ENCODE measurements at places on chromosomes 7 and 10.
A peak's percentile ranks its signal among the peaks of the same experiment; 100 is the strongest.

GRCh38 chr7:152553671-152554317 is 118.0 kb upstream of the KMT2C start:
- DNase-seq: no peak

- DNase-seq: no peak
Observed at GRCh38 chr7:150943453-150943814, 34.7 kb downstream of the KCNH2 start.

GRCh38 chr10:33800545-33800944 is 466.1 kb upstream of the NRP1 start:
- DNase-seq: no peak

DNA sequence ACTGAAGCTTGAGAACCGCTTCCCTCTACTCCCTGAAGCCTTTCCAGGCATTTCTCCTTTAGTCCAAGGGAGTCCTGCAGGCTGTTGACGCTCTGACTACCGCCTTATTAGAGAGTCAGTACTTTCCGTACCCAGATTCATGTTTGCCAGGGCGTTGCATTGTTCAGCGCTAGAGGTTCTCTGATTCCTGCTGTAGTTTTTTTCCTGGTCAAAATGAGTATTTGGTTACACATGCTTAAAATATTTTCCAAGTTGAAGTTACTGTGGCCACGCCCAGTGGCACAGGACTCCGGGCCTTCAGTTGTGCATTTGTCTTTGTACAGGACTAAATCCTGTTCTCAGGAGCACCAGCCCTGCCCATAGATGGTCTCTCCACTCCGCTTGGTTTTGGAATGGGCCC is 7.9 kb downstream of the MTURN start:
- peak; percentile 6 for DNase-seq

GRCh38 chr7:124689523-124689922 is 76.1 kb downstream of the GPR37 start:
- no peak for DNase-seq

DNA sequence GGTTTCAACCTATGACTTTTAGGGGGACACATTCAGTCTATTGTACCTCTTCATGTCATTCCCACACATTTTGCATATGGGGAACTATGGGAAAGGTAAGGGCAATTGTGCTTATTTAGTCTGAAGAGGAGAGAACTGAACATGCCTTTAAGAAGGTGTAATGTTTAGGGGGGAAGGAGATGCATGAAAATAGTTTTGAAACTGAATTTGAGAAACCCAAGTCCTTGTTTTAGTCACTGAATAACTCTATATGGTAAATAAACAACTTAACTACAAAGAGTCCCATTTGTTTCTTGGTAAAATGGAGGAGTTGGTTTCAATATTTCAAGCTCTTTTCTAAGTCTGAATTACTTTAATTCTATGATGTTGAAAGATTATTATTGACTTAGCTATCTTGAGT is 166.1 kb downstream of the DNAJB9 start:
- no peak for DNase-seq

- no peak for DNase-seq
Observed at GRCh38 chr10:17056781-17057428, 72.7 kb downstream of the CUBN start.

DNA sequence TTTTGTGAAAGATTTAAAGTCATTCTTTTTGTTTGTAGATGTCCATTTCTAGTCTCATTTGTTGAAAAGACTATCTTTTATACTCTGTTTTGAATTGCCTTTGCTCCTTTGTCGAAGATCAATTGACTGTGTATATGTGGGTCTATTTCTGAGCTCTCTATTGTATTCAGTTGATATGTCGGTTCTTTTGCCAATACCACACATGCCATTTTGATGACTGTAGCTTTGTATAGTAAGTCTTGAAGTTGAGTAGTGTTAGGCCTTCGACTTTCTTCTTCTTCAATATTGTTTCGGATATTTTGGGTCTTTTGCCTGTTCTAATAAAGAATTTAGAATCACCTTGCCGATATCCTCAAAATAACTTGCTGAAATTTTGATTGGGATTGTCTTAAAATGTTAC is 104.5 kb downstream of the CCSER2 start:
- DNase-seq: no peak

DNA sequence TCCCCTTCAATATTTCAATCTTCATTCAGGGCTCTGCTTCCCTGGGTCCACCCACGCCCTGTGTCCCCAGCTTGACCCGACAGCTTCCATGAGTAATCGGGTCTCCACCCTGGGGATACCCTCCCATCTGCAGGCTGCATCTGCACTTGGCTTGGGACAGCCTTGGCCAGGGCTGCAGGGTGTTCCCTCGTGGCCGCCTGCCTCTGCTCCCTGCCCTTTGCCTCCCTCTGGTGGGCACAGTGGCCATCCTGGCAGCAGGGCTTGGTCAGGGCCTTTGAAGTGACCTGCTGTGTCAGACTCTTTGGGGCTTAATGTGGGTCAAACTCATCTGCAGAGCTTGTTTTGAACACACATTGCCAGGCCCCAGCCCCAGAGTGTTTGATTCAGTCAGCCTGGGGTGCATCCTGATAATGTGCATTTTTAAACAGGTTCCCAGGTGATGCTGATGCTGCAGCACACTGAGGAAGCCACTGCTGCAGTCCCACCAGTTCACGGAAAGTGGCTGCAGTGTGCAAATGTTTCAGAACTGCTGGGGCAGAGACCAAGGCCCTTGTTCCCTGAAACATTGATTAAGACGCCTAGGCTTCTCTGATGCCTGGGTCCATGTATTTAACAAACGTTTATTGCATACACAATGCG is 80.7 kb upstream of the SEC61G start:
- peak; percentile 45 for DNase-seq

GRCh38 chr7:142626420-142627035 is 122.7 kb upstream of the PRSS1 start:
- DNase-seq: peak; percentile 83

GRCh38 chr10:77949167-77949566 is 22.6 kb upstream of the DLG5 start:
- DNase-seq: peak; percentile 66

DNA sequence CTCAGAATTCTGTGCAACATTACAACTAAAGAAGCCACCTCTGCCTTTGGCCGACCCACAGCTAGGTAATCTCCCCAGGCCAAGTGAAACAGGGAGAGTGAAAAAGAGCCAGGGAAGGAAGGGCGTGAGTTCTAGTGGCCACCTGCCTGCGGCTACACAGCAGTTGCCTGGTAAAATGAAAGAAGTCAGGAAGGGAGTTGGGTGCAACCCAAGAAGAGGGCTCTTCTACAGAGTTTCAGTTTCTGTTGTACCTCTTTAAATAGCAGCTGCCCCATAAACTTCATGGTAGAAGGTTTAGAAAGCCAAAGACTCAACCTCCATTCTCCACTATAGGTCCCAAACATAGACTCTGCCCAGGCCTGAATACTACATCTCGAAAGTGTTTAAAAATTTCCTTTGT is 76.2 kb upstream of the TMEM168 start:
- DNase-seq: no peak

- DNase-seq: peak; percentile 77
Observed at GRCh38 chr10:89861584-89862301, 160.4 kb downstream of the KIF20B start.

- DNase-seq: peak; percentile 37
Observed at GRCh38 chr7:24572393-24572996, 757 bp upstream of the PALS2 start.

GRCh38 chr7:50725774-50726173 is 56.9 kb downstream of the GRB10 start:
- DNase-seq: no peak

- no peak for DNase-seq
Observed at GRCh38 chr10:88848499-88848898, 3.1 kb downstream of the ANKRD22 start.

GRCh38 chr7:131066635-131067034 is 261.0 kb upstream of the MKLN1 start:
- DNase-seq: no peak
